Smooth muscle cell of bladder (primary cell): ENCODE measurements at places on chromosomes 3 and 15. TPM values are rescaled to one million over a fixed set of nuclear protein-coding genes. Genes with fewer than 3 reads are reported as not detected.

Gene SPESP1
- total RNA-seq: 0.43 and 3.2 TPM in 2 replicates

Gene TF
- 0.28 TPM in 2 replicates for total RNA-seq

Gene BFSP2
- not detected in 2 replicates for total RNA-seq

Gene HTR3E
- not detected in 2 replicates for total RNA-seq

Gene CCR9
- not detected in 2 replicates for total RNA-seq

Gene SPATA12
- total RNA-seq: not detected in 2 replicates

Gene ISLR2
- under 0.01 and 0.28 TPM in 2 replicates for total RNA-seq

Gene MCTP2
- total RNA-seq: 8.7 and 20.1 TPM in 2 replicates

Gene EXOG
- total RNA-seq: 8.7 and 10.1 TPM in 2 replicates

Gene CCR5
- not detected in 2 replicates for total RNA-seq

Gene ULK4
- total RNA-seq: 7.8 and 12.8 TPM in 2 replicates

Gene PTH1R
- total RNA-seq: under 0.01 and 0.28 TPM in 2 replicates

Gene BUB1B
- 2.4 and 2.9 TPM in 2 replicates for total RNA-seq

Gene SLC2A2
- total RNA-seq: 0.09 TPM in 1 of 2 replicates, not detected in the other

Gene ROBO1
- total RNA-seq: 98.5 and 150 TPM in 2 replicates

Gene SLC35G2
- total RNA-seq: 8.2 and 11.7 TPM in 2 replicates

Gene NKTR
- 40.0 and 42.5 TPM in 2 replicates for total RNA-seq

Gene CASR
- not detected in 2 replicates for total RNA-seq

Gene SI
- total RNA-seq: not detected in 2 replicates

Gene ARNT2
- total RNA-seq: 5.5 and 7.0 TPM in 2 replicates

Gene GOLGA8O
- total RNA-seq: 0.37 and 0.85 TPM in 2 replicates

Gene LDHAL6B
- not detected in 2 replicates for total RNA-seq

Gene VPS33B
- total RNA-seq: 10.0 and 13.6 TPM in 2 replicates

Gene KIF7
- total RNA-seq: 13.1 and 18.7 TPM in 2 replicates

Gene C3orf70
- total RNA-seq: 0.09 and 0.14 TPM in 2 replicates

Gene CTXND1
- under 0.01 TPM in 1 of 2 replicates, not detected in the other for total RNA-seq

Gene MYLK
- 183 and 191 TPM in 2 replicates for total RNA-seq

Gene ENTPD3
- 0.09 and 0.14 TPM in 2 replicates for total RNA-seq

Gene SNTN
- total RNA-seq: not detected in 2 replicates

Gene GOLGA8T
- total RNA-seq: 0.14 TPM in 1 of 2 replicates, not detected in the other

Gene MNS1
- total RNA-seq: 0.65 and 1.1 TPM in 2 replicates

Gene XIRP1
- total RNA-seq: 0.09 TPM in 1 of 2 replicates, not detected in the other

Gene SAMMSON
- total RNA-seq: not detected in 2 replicates

Gene TRPM1
- not detected in 2 replicates for total RNA-seq

Gene TASOR
- 71.7 and 74.8 TPM in 2 replicates for total RNA-seq

Gene RASL12
- total RNA-seq: 3.1 and 6.5 TPM in 2 replicates

Gene CYP1A2
- not detected in 2 replicates for total RNA-seq

Gene NR1I2
- total RNA-seq: not detected in 2 replicates

Gene HDAC11
- 12.7 and 14.1 TPM in 2 replicates for total RNA-seq

Gene ALDH1L1
- under 0.01 TPM in 1 of 2 replicates, not detected in the other for total RNA-seq

Gene HYAL1
- total RNA-seq: 1.6 and 2.5 TPM in 2 replicates

Gene SUCNR1
- total RNA-seq: 0.14 and 0.37 TPM in 2 replicates

Gene FAM81A
- under 0.01 and 0.18 TPM in 2 replicates for total RNA-seq

Gene ACKR2
- 0.09 and 0.28 TPM in 2 replicates for total RNA-seq

Gene GP9
- not detected in 2 replicates for total RNA-seq

Gene IL16
- 0.46 and 1.6 TPM in 2 replicates for total RNA-seq

Gene FOXB1
- not detected in 2 replicates for total RNA-seq

Gene CRYGS
- total RNA-seq: 0.43 and 1.0 TPM in 2 replicates

Gene EDC3
- 8.2 and 12.0 TPM in 2 replicates for total RNA-seq

Gene RTP3
- not detected in 2 replicates for total RNA-seq

Gene CADPS
- total RNA-seq: 21.6 and 26.5 TPM in 2 replicates

Gene DUOXA2
- not detected in 2 replicates for total RNA-seq

Gene LRTM1
- not detected in 2 replicates for total RNA-seq

Gene CKMT1A
- total RNA-seq: 0.18 TPM in 1 of 2 replicates, not detected in the other

Gene OSTN
- 0.55 and 0.57 TPM in 2 replicates for total RNA-seq

Gene CYP1A1
- 0.09 and 0.71 TPM in 2 replicates for total RNA-seq

Gene NAA80
- total RNA-seq: 1.7 and 1.8 TPM in 2 replicates

Gene TRANK1
- 14.4 and 15.5 TPM in 2 replicates for total RNA-seq

Gene SAMD7
- not detected in 2 replicates for total RNA-seq
